ENCODE measurements at places on chromosomes 13 and 19.

DNA sequence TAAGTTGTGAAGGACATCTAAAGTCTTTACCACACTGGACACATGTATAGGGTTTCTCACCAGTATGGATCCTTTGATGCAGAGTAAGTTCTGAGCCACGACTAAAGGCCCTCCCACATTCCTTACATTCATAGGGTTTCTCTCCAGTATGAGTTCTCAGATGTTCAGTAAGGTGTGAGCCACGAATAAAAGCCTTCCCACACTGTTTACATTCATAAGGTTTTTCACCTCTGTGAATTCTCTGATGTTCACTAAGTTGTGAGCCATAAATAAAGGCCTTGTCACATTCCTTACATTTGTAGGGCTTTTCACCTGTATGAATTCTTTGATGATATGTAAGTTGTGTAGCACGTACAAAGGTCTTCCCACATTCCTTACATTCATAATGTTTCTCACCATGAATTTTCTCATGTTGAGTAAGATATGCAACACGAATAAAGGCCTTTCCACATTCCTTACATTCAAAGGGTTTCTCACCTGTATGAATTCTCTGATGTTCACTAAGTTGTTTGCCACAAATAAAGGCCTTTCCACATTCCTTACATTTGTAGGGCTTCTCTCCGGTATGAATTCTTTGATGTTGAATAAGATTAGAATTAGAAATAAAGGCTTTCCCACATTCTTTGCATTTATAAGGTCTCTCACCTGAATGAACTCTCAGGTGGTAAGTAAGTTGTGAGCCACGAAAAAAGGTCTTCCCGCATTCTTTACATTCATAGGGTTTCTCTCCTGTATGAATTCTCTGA lies 29.8 kb downstream of the ZNF571 start:
- no peak for DNase-seq

GRCh38 chr13:58728126-58728525 lies 1096.6 kb downstream of the PCDH17 start:
- no peak for DNase-seq

- DNase-seq: no peak
Observed at GRCh38 chr19:4453232-4454179, 4.1 kb downstream of the UBXN6 start.

DNA sequence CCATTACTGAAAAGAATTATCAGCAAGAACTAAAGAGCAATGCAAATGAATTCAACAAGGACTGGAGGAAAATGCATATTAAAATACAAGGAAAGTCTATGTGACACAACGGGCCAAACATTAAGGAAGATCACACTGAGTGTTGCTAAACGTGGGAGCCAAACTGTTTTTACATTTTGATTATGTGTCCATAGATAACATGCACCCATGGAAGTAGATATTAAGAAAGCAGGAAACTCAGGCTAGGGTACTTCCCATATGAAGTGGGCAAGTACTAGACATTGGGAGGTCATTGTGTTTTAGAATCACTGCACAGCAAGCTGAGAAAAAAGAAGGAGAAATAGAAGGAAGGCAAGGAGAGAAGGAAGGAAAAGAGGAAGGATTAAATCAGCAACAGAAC lies 161.8 kb downstream of the KCTD12 start:
- DNase-seq: no peak

GRCh38 chr13:111855191-111855590 lies 211.8 kb upstream of the SOX1 start:
- no peak for DNase-seq

DNA sequence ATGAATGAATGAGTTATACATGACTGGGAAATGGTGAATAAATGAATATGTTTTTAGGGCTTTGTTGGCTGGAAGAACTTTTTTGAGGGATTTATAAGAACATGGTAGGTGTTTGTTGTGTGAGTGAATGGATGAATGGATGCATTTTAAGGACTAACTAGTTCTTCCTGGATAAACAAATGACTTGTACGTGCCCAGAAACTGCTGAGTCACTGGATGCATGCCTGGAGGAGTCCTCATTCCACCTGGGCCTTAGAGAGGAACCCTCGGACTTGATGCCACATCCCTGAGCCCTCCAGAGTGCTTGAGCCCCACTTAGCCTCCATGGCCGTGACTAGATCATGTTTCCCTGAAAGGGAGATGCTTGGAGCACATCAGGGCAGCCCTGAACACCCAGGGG lies 153.4 kb downstream of the DPF1 start:
- DNase-seq: no peak

GRCh38 chr19:38699027-38699346 lies 45.3 kb downstream of the CAPN12 start:
- DNase-seq: no peak

DNA sequence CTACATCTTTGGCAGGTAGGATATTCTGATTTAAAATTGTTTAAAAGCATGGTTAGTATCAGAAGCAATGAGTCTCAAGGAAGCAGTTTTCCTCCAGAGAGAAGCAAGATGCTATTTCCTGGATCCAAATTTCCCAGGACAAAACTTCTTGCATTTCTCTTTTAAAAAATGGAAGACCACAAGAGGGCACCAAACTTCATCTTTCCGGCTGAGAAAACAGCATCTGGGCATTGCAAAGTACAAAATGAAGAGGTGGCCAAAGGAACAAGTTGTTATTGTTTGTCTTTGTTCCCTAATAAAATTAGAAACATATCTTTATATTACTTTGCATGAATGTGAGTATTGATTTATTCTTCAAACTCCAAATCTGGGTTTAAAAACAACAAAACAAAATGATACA lies 60.0 kb upstream of the LRCH1 start:
- DNase-seq: no peak

DNA sequence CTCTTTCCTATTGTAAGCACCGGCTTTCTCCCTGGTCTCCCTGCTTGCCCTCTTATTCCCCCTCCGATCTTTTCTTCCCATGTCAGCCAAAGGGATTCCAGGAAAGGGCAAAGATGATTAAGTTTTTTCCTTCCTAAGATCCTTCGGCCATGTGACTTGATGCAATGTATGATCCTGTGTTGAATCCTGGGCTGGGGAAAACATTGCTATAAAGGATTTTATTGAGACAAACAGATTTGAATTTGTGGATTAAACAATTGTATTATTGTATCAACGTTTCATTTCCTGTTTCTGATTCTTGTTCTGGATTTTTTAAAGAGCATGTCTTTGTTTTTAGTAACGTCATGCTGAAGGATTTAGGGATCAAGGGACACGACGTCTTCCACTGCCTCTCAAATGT lies 16.9 kb upstream of the ZNF541 start:
- DNase-seq: no peak

All from stimulated activated CD8-positive, alpha-beta memory T cell treated with anti-CD3 and anti-CD28 coated beads, Interleukin-12 subunit alpha, Interleukin-12 subunit beta, amount 100 ng/mL, for 4 hours (primary cell).